ENCODE measurements at places on chromosomes 1 and 21.

DNA sequence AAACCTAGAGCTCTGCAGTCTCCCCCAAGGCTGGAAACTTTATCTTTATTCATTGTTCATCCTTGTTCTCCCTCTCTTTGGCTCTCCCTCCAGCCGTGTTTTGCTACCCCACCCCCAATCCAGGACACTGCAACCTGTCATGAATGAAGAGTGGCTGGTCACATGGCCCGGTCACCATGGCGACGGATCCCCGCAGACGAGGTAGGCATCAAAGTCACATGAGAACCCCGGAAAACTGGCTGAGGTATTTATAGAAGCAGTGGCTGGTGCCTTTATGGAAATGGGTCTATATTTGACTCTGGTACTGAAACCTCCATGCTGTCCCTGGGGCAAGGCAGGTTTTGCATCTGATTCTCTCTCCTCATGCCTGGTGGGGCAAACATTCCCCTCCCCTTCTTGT lies 13.4 kb upstream of the SLC6A17 start:
- DNase-seq: peak; percentile 86
- H3K4me1 ChIP-seq: peaks cover 3% of the 10 kb centered on the region
- H3K36me3 ChIP-seq: no peaks in the 10 kb centered on the region
- no peak overlapping the region for H3K27ac ChIP-seq
- H3K27me3 ChIP-seq: no peaks in the 10 kb centered on the region
- H3K4me3 ChIP-seq: no peak overlapping the region

- H3K36me3 ChIP-seq: no peaks in the 10 kb centered on the region
- no peak overlapping the region for H3K4me3 ChIP-seq
- DNase-seq: no peak
- no peaks in the 10 kb centered on the region for H3K4me1 ChIP-seq
Observed at GRCh38 chr1:182301026-182301436, 90.6 kb downstream of the GLUL start.

- H3K27ac ChIP-seq: no peak overlapping the region
- DNase-seq: no peak
- no peak overlapping the region for H3K4me3 ChIP-seq
- H3K36me3 ChIP-seq: no peaks in the 10 kb centered on the region
- no peaks in the 10 kb centered on the region for H3K27me3 ChIP-seq
- peaks cover 13% of the 10 kb centered on the region for H3K4me1 ChIP-seq
Observed at GRCh38 chr1:184502161-184502560, 115.3 kb downstream of the C1orf21 start.

GRCh38 chr1:168085401-168085872 lies 51.3 kb downstream of the GPR161 start:
- DNase-seq: no peak
- no peak overlapping the region for H3K27ac ChIP-seq
- H3K4me3 ChIP-seq: no peak overlapping the region

DNA sequence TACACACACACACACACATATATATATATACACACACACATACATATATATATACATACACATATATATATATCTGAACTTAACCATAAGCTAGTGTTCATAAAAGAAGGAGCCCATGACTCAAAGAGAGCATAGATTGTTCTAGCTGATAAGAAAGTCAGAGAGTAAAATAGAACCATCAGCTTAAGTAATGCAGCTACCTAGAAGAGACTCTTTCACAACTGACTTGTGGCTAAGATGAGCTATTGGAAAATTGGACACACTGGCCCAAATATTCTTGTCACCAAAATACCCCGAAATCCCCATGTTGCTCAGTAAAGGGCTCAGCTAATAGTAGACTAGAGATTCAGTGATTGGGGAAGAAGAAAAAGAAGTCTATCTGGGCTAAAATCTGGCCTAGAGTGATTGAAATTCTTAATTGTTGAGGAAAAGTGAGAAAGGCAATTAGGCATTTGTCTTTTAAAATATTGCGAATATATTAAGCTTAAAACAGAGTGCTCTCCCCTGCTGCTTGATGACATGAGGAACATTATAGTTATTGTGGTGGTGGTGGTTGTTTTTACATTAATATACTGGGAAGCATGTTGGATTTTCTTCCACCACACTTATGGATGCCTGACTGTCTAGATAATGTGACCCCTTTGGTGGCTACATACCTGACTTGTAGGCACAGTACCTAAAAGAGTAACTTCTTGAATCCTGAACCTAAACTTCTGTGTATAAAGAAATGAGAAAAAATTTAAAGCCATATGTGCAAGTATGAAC lies 6.3 kb downstream of the SLAMF1 start:
- H3K4me1 ChIP-seq: no peaks in the 10 kb centered on the region
- no peak overlapping the region for H3K27ac ChIP-seq
- no peaks in the 10 kb centered on the region for H3K36me3 ChIP-seq
- DNase-seq: no peak
- no peaks in the 10 kb centered on the region for H3K27me3 ChIP-seq
- H3K4me3 ChIP-seq: no peak overlapping the region

All from H1 (cell line).